CD4-positive, alpha-beta T cell treated with Interleukin-12 subunit alpha and Interleukin-12 subunit beta, for 1 hour (primary cell): ENCODE measurements at places on chromosomes 11 and 22.

- DNase-seq = no peak
These were observed 264.7 kb upstream of the SESN3 start for GRCh38 chr11:95495706-95496105.

DNA sequence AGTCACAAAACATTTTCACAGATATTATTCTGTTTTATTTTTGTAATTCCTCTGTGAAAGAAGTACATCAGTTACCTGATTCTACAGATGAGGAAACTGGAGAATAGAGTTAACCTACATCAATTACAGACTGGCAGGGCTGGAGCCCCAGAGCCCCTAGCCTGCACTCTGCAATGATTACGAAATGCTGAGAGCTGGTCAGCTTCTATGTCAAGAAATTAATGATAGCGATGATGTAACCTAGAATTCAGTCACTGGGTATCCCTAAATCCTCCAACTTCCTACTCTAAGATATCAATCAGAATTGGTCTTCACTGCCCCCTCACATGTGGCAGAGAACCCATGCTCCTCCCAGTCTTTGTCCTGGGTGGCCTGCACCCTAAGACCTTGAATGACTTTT is 273.5 kb upstream of the PLET1 start:
- no peak for DNase-seq

DNA sequence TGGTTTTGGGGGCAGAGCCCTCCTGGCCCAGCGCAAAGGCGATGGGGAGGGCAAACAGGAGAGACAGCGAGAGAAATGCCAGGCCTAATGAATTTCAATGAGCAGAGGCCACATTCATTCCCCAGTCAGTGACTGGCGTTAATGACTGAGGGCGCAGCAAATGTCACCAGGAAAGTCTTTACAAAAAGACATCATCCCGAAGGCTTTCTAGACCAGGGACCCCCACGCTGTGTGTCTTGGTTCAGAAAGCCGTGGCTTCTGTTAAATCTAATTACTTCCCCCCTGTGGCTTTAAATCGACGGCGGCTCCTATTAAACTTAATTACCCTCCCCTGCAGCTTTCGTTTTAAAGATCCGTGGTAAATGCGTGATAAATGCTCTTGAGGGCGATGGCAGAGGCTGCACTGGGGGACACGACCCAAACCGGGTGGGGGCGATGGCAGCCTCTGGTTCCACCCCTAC is 1.6 kb upstream of the FGF19 start:
- DNase-seq = no peak

DNA sequence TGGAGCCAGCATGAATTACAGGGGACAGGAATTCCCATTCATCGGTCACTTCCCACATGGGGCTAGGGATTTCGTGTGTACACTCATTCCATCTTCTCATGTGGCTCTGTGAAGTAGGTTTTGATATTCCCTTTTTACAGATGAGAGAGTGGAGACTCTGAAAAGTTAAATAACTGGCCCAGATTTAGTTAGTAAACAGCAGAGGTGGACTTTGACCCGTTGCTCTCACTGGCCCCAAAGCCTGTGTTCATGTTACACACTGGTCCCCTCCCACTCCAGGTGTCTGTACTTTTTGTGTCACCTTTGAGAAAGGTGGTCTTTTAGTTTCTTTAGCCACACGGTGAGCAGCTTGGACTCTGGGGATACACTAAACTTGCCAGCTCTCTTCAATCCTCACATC is 108.5 kb downstream of the MICAL2 start:
- DNase-seq = no peak

DNA sequence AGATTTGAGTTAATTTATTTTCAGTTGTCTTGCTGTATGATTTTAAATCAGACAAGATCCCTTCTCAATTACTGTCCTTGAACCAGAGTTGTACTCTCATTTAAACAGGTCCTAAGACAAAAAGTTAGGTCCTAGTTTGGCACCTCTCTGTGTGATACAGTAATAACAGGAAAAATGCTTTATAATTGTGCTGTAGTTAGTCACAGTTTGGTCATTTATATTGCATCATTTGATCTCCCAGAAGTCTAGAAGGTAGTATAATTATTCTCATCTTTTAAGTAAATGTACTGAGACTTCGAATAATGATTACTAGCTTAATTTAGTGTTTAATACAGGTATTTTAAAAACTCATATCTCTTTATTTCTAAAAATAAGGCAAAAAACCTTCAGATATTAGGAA is 18.1 kb upstream of the LUZP2 start:
- DNase-seq = no peak

GRCh38 chr11:126310200-126310991 is 6.5 kb downstream of the DCPS start:
- peak; percentile 66 for DNase-seq

DNA sequence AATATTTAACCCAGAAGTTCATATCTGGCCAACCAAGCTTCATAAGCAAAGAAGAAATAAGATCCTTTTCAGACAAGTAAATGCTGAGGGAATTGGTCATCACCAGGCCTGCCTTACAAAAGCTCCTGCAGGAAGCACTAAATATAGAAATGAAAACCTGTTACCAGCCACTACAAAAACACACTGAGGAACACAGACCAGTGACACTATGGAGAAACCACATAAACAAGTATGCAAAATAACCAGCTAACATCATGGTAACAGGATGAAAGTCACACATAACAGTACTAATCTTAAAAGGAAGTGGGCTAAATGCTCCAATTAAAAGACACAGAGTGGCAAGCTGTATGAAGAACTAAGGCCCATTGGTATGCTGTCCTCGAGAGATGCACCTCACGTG is 311.4 kb downstream of the DYNC2H1 start:
- no peak for DNase-seq
